Upper lobe of left lung (tissue), 6 donors: ENCODE measurements at places on chromosomes 16 and 17. TPM values are rescaled to one million over a fixed set of nuclear protein-coding genes. Genes with fewer than 3 reads are reported as not detected.

TRAF4 gene
- 34.8 TPM for total RNA-seq

TBC1D3C gene
- not detected for total RNA-seq

OTOP2 gene
- total RNA-seq: not detected

DNA sequence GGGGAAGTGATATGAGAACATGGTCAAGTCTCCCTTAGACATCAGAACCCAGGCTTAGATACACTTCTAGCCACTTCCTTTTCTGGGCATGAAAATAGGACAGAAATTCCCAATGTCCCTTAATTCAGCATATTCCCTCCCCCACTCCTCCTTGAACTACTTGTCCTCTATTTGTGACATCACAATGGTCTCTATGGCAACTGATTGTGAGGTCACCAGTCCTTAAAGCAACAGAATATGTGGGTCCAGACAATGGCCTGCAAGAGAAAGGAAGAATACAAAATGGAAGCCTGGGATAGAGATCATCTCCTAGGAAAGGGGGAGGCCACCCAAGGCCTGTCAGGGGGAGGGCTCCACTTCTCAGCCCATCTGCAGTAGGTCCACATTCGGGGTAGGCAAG, 6.7 kb upstream of the SEZ6 start:
- no peak overlapping the region for H3K27ac ChIP-seq
- H3K4me3 ChIP-seq: no peak overlapping the region
- no peaks in the 10 kb centered on the region for H3K36me3 ChIP-seq

DNA sequence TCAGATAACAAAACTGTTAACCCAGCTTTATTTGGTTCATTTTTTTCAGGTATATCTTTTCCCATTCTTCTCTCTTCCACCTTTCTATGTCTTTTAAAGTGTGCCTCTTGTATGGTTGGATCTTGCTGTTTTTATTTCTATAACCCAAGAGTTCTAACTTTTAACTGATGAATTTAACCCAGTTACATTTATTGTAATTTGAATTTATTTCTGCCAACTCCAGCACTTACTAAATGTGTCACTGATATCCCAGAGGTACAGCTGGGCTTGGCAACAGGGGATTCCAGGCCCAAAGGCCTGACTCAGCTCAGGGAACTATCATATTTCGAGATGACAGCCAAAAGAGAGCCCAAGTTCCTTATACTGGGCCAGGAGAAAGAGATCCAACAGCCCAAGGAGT, 200.1 kb downstream of the GSG1L start:
- H3K27ac ChIP-seq: no peak overlapping the region
- H3K27me3 ChIP-seq: no peaks in the 10 kb centered on the region
- H3K4me3 ChIP-seq: no peak overlapping the region
